ENCODE measurements at places on chromosomes 13 and 19.

- no peak for DNase-seq
These were observed 17.5 kb downstream of the BORA start for GRCh38 chr13:72745260-72745659.

GRCh38 chr13:111171629-111172028 lies 56.5 kb downstream of the ARHGEF7 start:
- DNase-seq = no peak

- DNase-seq = no peak
These were observed 23.5 kb downstream of the RASA3 start for GRCh38 chr13:114108894-114109293.

GRCh38 chr13:47853236-47853635 lies 147.8 kb downstream of the SUCLA2 start:
- DNase-seq = no peak

DNA sequence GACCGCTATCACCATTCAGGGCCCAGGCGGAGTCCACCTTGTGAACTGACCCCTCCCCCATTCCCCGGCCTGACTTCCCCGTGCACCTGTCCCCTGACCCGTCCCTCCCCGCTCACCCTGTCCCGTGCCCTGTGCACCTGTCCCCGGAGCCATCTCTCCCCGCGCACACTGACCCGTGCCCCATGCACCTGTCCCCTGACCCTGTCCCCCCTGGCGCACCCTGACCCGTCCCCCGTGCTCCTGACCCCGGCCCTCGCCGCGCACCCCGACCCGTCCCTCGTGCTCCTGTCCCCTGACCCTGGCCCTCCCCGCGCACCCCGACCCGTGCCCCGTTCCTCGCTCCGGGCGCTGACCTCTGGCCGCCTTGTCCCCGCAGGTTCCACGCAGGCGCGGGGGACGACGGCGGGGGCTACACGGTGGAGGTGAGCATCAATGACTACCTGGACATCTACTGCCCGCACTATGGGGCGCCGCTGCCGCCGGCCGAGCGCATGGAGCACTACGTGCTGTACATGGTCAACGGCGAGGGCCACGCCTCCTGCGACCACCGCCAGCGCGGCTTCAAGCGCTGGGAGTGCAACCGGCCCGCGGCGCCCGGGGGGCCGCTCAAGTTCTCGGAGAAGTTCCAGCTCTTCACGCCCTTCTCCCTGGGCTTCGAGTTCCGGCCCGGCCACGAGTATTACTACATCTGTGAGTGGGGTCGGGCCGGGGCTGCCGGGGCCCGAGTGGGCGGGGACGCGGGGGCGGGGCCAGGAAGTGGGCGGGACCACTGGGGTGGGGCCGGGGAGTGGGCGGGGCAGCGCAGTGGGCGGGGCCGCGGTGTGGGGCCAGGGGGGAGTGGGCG lies 9.7 kb downstream of the EFNA2 start:
- DNase-seq = no peak

DNA sequence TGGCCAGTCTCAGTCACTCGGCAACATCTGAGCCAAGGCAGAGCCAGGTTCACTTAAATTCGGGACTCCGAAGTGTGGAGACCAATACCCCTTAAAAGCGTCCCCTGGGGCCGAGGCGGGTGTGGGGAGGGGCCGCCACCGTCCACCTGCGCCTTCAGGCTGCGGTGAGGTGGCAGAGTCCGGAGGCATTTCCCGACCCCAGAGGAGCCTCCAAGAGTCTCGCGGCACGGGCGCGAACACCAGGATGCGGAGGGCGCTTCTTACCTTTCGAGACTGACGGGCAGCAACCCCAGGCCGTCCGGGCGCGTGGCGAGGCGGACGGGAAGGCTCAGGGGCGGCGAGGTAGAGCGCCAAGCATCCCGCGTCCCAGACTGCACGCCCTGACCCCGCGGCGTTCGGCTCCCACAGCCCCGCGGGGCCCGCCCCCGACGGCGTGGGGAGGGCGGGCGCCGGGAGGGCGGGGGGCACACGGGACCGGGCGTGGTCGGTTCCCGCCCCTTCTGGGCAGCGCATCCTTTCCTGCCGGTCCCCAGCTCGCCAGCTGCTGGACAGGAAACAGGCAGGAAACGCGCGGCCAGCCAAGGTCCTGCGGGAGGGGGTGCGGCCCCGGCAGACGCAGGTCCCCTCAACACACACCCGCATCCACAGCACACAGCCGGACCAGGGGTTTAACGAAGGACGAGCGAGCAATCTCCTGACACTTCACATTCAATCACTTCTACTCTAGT lies at the start of gene THSD1:
TSS of gene THSD1 (minus strand) at position 406 of the 728 bp plus-strand sequence. CDS start 3,572 bp downstream, outside the sequence.
- peak; percentile 49 for DNase-seq

DNA sequence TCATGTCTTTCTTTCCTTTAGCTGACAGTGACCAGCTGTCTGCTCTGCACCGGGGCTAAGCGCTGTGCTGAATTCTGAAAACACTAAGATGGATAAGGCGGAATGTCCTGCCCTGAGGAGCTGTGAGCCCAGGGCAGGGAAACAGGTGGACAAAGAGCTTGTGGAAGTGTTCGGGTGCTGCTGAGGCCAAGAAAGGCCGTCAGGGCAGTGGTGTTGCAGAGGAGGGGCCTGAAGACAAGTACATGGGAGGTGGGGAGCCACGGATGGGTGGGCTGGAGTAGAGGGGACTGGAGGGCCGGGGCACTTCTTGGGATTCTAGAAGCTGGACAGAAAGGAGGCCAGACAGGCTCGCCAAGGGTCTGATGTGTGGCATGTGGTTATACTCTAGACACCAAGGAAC lies 66.2 kb upstream of the GPR183 start:
- no peak for DNase-seq

GRCh38 chr13:110134801-110135200 lies 172.2 kb downstream of the COL4A1 start:
- DNase-seq = no peak

DNA sequence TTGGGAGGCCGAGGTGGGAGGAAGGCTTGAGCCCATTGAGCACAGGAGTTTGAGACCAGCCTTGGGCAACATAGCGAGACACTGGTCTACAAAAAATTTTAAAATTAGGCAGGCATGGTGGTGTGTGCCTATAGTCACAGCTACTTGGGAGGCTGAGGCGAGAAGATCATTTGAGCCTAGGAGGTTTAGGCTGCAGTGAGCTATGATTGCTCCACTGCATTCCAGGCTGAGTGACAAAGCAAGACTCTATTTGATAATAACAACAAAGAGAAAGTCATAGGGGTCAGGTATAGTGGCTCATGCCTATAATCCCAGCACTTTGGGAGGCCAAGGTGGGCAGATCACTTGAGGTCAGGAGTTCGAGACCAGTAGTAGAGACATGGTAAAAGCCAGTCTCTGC lies 4.6 kb upstream of the SLC44A2 start:
- DNase-seq = no peak

- peak; percentile 68 for DNase-seq
These were observed 12.5 kb upstream of the ACTN4 start for GRCh38 chr19:38634757-38635482.

GRCh38 chr13:32310134-32310706 lies 4.9 kb downstream of the ZAR1L start:
- DNase-seq = peak; percentile 58

- DNase-seq = peak; percentile 76
These were observed 846 bp upstream of the PRKACA start for GRCh38 chr19:14118165-14119051.

- no peak for DNase-seq
These were observed 7.0 kb downstream of the ZSCAN5C start for GRCh38 chr19:56209091-56209490.

DNA sequence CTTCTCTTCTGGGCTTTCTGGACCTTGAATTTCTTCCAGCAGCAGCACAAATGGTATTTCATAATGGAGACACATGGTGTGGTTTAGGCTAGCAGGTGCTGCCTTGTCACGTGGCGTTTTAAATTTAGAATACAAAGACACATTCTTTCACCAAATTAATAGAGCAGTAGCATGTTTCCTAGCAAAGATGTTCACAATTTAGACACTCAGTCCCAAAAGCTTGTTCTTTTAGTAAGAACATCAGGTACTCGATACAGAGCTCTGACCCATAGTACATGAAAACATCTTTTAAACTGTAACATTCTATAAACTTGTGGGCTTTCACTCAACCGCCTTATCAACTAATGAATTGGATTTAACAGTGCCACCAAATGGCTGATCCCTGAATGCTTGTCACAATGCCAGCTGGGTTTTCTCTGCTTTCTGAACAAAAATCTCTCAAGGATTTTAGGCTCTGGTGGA lies 290.1 kb downstream of the DCLK1 start:
- no peak for DNase-seq

GRCh38 chr13:48194379-48194754 lies 38.6 kb upstream of the ITM2B start:
- no peak for DNase-seq

Data from right kidney (tissue), 9 donors.